ENCODE measurements at places on chromosomes 1 and 21.

DNA sequence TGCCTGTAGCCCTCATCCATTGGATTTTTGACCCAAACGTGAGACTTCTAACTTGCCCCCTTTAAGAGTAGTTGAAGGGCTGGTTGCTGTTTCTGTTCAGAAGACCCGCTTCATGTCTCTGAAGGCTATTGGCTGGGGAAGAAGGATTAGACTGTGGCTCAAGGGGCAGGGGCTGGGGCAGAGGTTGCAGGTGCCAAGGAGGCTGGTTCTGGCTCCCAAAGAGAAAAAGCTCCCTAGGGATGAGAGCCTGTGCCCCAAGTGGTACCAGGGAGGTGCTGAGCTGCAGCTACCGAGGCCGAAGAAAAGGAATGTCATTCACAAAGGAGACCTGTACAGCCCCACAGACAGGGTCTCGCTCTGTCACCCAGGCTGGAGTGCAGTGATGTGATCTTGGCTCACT is 5.8 kb downstream of the WNT3A start:
- DNase-seq: no peak

- DNase-seq: no peak
These were observed 4.9 kb downstream of the SLC5A9 start for GRCh38 chr1:48227165-48228013.

GRCh38 chr1:38217316-38217715 is 170.7 kb upstream of the POU3F1 start:
- no peak for DNase-seq

GRCh38 chr1:58862728-58863385 is 79.0 kb upstream of the JUN start:
- no peak for DNase-seq

DNA sequence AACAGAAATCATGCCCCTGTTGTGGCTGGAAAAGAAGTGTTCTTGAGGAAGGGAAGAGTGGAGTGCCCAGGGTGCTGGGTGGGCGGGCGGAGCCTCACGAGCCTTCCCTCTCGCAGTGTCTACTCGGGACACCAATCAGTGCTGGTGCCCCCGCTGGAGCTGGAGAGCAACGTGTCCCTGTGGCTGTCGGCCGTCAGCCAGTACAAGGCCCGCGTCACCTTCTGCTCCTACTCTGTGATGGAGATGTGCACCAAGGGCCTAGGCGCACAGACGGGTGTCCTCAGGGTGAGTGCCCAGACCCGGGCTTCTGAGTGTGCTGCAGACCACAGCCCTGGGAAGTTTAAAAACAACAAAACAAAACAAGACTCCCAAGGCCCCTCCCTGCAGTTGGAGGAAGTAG is 47.4 kb downstream of the S100B start:
- DNase-seq: no peak

GRCh38 chr1:150171801-150172200 is 22.1 kb downstream of the PLEKHO1 start:
- no peak for DNase-seq

DNA sequence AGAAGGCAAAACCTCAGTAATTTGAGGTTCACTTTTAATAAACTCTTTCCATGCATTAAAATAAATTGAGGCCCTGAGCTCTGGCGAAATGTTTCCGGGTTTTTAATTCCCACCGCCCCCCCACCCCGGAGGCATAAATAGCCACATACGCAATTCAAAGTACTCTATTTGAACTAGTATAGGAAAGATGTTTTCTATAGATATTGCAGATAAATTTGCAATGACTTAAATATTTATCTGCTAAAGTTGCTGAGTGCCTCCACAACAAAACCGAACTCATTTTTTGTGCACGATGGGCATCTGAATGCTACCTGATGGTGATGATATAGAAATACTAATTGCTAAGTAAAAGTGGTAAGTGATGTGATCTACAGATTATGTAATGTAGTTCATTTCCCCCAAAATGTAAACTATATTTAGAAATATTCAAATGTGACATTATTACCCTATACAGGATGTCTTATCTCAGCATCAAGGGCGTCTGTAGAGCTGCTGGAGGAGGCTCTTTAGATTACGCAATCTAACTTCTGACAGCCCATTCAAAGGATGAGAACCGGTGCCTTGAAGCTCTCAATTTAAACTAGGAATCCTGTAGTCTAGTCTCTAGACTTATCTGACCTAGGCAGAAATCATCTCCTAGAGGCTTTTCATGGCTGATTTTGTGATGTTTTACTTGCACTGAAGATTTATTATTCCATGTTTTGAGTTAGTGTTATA is 8.5 kb downstream of the IRF2BP2 start:
- DNase-seq: no peak

GRCh38 chr1:156848461-156849150 is 10.3 kb downstream of the INSRR start:
- no peak for DNase-seq
